ENCODE measurements at places on chromosomes 11 and 22. TPM values are rescaled to one million over a fixed set of nuclear protein-coding genes. Genes with fewer than 3 reads are reported as not detected.

EHF gene
- total RNA-seq, result 368 TPM

C11orf52 gene
- 2.4 TPM for total RNA-seq

PKNOX2 gene
- total RNA-seq, result not detected

OR6A2 gene
- total RNA-seq, result 0.79 TPM

DNA sequence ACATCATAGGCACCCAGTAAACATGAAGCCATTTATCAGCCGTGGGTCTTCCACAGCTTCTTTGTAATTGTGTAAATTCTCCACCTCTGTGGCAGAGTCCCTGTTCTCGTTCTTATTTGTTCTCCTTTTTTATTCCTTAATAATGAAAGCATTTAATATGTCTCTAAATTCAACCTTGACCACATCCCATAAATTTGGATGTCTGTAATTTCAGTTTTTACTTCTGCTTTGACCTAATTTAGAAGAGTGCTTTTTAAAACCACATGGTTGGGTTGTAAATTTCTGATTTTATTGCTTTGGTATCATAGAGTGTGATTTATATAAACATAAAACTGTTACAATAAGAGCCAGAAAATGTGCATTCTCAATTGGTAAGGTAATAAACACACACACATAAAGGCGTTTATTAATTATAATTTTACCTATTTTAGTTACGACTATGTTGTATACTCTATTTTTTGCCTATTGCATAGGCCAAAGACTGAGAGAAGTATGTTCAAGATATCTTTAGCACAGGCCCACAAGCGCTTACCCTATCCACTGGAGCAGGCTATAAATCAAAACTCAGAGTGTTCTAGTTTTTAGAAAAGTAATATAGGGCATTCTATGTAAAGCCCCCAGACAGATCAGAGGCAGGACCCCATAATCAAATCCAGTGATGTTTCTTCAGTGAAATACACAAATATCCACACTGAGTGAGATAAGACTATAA lies 58.0 kb upstream of the CCND1 start:
- DNase-seq, result no peak

- no peak for DNase-seq
Measured at GRCh38 chr22:42680648-42681047, 31.5 kb upstream of the CYB5R3 start.

DNA sequence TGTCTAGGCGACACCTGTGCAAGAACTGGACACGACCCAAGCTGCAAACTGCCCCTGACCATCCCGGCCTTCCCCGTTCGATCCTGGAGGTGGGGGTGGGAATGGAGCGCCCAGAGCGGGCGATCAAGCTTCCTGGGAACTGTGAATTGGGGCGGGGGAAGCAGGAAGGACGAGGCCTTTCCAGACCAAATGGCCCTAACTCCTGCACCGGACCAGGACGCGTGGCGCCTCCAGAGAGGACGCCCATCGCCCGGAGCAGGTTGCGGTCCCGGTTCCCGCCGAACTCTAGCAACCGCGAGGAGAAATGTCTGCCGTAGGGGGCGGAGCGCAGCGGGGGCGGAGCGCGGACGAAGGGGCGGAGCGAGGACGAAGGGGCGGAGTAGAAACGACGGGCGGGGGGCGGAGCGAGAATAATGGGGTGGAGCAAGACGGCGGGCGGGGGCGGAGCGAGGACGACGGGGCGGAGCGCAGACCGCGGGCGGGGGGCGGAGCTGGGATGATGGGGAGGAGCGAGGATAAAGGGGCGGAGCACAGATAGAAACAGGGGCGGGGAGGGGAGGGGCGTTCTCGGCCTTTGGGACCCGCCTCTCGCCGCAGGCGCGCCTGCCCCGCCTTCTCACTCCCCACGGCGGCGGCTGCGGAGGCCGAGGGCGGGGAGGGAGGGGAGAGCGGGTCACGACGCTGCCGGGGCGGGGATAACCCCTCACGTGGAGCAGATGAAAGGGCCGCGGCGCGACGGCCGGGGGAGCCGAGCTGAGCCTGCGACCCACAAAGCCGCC lies at the start of gene ZNRF3:
ZNRF3 (plus strand) TSS at position 695 of the 779 bp plus-strand sequence. CDS start 195 bp downstream, outside the sequence.
- DNase-seq, result peak; percentile 72

DNA sequence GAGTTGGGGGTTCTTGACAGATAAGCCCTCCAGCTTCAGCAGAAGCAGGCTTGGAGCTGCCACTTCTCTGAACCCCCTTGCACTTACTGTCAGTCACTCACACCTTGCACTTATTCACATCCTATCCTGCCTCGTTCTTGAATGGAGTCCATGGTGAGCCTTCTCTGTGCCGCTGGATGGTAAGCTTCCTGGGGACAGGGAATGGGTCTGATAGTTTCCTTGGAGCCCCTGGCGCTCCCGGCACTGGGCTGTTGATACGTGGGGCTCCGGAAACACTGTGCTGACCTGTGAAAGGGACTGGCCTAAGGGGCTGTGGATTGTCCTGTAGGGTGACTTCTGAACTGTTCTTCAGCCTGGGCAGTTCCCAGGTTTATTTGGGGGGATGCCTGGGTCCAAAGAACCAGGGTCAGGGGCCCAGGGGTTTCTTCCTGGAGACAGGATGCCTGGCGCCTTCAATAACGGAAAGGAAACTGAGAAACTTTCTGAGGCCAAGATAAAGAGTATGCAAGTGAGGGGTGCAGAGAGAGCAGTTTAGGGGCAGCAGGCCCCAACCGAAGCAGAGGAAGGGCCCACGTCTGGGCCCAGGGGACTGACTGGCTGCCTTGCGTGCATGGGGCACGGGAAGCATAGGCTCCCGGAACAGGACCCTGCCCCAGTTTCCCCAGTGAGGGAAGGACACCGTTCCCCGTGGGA lies 709 bp upstream of the ST3GAL4 start:
- no peak for DNase-seq

GRCh38 chr11:20563866-20564265 lies 35.5 kb upstream of the SLC6A5 start:
- no peak for DNase-seq

- no peak for DNase-seq
Measured at GRCh38 chr11:62433141-62433903, 14.5 kb downstream of the SCGB1A1 start.
